ENCODE measurements at places on chromosomes 16 and 17. TPM values are rescaled to one million over a fixed set of nuclear protein-coding genes. Genes with fewer than 3 reads are reported as not detected.

Gene CDH15
- polyA plus RNA-seq = 1.1 TPM

Gene COTL1
- polyA plus RNA-seq = 60.8 TPM

Gene PLEKHM1
- polyA plus RNA-seq = 16.3 TPM

Gene SMPD3
- 49.4 TPM for polyA plus RNA-seq

Gene SLFN12
- polyA plus RNA-seq = 6.4 TPM

Gene KRT28
- polyA plus RNA-seq = not detected

Gene GPR139
- polyA plus RNA-seq = 0.07 TPM

Gene TP53TG3C
- not detected for polyA plus RNA-seq

Gene ASIC2
- 9.3 TPM for polyA plus RNA-seq

Gene KIAA0513
- polyA plus RNA-seq = 4.7 TPM

Gene GLG1
- 87.7 TPM for polyA plus RNA-seq

Gene NKD1
- 5.3 TPM for polyA plus RNA-seq

Data from large intestine (tissue), 12 donors.